Activated CD4-positive, alpha-beta T cell treated with anti-CD3 and anti-CD28 coated beads, Interleukin-2, amount 10 ng/mL, durations not matched to agents 7 days and 5 days (primary cell): ENCODE measurements at places on chromosomes 2 and 18. TPM values are rescaled to one million over a fixed set of nuclear protein-coding genes. Genes with fewer than 3 reads are reported as not detected.

The COLEC12 gene
- total RNA-seq, result not detected

The TEX44 gene
- total RNA-seq, result not detected

The CLK1 gene
- total RNA-seq, result 142 TPM

The RAB6D gene
- total RNA-seq, result not detected

The ST6GAL2 gene
- total RNA-seq, result not detected

The DSG4 gene
- total RNA-seq, result not detected

The CHRNA1 gene
- total RNA-seq, result not detected

The SLC38A11 gene
- not detected for total RNA-seq

The SUMO1 gene
- 120 TPM for total RNA-seq

The RTKN gene
- total RNA-seq, result 0.82 TPM

The DSEL gene
- 0.10 TPM for total RNA-seq

The DHRS9 gene
- not detected for total RNA-seq

The MYO3B gene
- 0.04 TPM for total RNA-seq

The CEP192 gene
- total RNA-seq, result 52.3 TPM
